ENCODE measurements at places on chromosomes 3 and 15.

DNA sequence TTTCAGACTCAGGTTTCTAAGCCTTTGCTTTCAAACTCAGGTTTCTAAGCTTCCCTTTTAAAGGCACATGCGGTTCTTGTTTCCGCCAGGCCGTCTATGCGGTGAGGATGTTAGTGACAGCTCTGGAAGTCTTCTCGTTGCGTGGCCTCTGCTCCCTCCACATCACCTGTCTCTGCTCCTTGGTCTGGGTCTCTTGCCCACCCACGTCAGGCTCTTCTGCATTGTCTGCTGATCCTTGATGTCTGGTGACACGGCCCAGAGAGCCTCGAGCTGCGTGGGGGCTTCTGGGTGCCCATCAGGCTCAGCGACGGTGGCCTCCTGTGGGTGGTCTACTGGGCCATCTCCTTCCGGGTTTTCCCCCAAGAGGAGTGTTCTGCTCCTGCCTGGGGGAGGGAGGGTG is 30.5 kb downstream of the KLF13 start:
- DNase-seq = no peak

- no peak for DNase-seq
These were observed 83.7 kb upstream of the WDR72 start for GRCh38 chr15:53843166-53843565.

DNA sequence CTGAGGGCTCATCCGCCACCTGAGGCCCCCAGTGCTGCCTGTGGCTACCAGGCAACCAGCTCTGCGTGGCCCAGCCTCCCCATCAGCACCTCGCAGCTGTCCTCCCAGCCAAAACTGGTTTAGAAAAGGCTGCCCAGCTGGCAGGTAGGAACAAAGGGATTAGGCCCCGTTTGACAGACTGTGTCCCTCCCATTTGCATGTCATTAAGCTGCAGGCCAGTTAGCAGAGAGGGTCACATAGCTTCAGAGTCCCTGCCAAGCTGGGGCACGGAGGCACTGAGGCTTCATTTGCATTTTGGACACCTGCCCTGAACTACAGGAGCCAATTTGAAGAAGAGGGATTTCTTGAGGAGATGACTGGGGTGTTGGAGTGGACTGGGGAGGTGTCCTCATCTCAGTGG is 177.9 kb downstream of the TLE3 start:
- no peak for DNase-seq

DNA sequence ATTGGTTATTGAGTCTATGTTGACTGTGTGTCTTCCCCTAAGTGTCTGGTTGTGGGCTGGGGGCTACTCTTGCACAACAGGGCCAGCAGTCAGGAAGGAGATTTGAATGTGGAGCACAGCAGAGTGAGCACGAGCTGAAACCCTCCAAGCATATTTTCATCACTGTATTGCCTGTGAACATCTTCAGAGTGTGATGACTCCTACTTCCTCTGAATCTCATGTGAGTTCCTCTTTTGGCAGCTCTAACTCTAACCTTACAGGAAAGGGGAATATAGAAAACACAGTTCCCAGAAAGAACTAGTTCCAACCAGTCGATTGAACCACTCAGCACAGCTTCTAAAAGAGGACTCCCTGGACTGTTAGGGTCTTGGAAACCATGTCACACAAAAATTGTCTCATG is 211.6 kb downstream of the RAP2B start:
- no peak for DNase-seq

DNA sequence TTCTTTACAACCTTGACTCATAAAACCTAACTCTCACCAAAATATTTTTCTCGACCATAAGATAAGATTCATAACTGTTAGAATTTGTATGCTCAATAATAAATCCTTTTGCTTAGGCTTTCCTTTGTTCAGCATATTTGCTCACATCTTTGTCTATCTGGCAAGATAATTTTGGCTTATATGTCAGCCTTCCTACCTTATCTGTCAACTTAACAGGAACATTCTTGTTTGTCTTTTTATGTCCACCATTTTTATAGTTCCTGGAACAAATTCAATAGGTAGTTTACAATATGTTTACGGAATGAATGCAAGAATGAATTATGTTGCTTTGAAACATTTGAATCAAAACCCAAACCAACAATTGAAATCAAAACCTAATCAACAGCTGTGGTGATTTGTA is 41.0 kb upstream of the P2RY1 start:
- no peak for DNase-seq

DNA sequence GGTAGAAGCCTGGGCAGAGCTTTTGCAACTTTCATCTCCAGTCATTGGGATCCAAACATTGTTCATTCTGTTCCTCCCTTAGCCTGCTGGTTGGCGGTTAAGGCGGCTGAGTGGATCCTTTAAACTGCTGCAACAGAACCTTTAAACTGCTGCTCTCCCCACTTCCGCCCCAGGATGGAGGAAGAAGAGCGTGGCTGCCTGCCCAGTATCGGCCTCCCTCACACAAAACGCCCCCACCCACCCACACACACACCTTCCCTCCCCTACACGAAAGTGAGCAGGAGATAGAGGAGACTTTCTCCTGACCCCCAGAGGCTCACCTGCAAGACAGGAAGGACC is 460 bp upstream of the ZMAT3 start:
- DNase-seq = peak; percentile 40

DNA sequence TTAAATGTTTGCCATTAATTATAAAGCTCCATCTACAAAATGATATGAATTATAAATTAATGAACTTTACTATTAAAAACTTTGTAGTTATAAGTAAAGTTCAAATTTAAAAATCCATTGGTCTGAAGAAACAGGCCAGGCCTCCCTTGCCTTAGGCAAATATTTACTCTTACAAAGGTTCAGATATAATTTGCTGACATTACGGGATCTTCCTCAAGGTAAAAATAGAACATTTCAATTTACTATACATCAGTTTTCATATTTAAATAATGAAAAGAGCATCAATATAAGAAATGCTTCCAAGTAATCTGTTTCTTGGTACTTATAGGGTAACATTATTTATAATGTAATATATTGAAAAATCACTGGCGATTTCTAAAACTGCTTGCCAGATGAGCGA is 3.7 kb downstream of the CMTM6 start:
- DNase-seq = no peak

DNA sequence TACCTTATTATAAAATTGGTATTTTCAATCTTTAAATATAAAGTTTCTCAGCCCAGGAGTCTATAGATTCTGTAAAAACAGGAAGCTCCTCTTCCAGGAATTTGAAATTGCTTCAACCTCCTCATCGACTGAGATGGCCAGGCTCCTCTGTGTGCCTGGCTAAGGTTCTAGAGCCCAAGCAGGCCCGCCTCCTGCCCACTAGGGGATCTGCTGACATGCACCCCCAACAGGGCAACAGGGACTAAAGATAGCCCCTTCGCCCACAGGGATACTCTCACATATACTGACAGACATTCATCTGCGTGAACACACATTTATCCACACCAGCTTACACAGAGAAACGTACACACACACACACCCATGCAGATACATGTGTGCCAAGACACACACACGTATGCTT is 183.1 kb upstream of the TLE3 start:
- no peak for DNase-seq

- no peak for DNase-seq
These were observed 34.0 kb upstream of the CCK start for GRCh38 chr3:42300013-42300412.

DNA sequence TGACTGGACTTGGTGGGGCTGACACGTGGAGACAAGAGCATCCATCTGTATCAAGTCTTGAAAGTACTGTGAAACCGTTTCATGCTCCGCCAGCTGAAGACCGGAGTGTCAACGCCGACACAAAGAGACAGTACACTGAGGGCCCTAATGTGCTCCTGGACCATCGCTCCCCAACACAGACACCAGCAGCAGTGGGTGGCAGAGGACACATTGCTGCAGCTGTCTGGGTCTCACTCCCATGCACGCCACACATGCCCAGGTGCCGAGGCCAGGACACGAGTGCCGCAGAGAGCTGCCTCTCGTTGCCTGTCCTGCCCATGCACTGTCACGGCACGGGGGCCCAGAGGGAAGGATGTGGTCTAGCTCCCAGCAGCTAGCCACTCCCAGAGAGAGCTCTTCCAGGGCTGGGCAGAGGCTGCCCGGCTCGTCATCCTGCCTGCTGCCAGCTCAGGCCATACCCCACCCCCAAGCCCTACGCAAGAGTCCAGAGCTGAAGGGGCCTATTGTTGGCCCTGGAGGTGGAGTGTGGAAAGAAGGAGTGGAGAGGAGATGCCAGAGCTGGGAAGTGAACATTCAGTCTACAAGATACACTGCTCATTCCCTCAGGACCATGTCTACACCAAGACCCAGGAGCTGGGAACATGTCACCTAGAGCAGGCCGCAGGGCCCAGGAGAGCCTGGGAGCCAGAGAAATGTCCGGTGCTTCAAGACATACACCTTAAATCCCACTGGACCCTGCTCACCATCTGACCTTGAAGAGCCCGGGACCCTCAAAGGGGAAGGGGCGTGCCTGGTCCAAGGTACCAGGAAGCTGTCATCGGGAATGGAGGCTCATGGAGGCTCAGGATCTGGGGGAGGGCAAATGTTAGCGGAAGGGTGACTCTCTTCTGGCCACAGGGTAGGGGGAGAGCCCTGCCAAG is 7.7 kb downstream of the TNK2 start:
- peak; percentile 17 for DNase-seq

DNA sequence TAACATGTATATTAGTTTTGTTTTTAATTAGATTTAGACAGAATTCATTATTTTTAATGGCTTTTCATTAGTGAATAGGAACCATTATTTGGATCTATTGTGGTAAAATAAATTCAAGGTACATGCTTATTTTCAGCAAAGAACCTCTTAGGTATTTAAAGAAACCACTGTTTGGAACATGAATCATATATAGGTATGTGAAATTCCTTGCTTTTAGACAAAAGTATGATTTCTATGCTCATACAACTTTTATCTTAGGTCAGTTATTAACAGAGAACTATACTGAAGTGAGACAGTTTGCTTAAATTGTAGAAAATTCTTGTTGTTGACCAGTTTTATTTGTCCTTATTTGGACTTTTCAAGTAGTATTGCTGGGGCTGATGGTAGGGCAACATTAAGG is 389.9 kb downstream of the FEZF2 start:
- DNase-seq = no peak

- DNase-seq = no peak
These were observed 29.7 kb upstream of the SHC4 start for GRCh38 chr15:48993380-48993779.

DNA sequence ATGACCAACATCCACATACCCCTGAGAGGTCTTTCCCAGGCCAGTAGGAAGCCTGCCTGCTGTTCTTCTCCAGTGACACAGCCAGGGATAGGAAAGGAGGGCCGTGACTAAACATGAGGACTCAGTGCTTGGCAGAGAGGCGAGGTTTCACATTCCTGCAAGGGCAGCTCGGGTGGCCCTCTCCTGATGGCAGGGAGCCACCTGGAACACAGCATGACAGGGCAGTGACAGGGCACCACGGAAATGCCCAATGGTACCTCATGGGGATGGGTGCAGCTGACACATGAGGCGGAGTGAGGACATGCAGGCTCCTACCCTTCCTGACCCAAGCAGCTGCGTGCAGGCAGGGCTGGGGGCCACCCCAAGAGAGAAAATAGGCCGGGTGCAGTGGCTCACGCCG is 7.4 kb upstream of the TGM5 start:
- no peak for DNase-seq

- no peak for DNase-seq
These were observed 37.4 kb upstream of the ITGA11 start for GRCh38 chr15:68469162-68470048.

DNA sequence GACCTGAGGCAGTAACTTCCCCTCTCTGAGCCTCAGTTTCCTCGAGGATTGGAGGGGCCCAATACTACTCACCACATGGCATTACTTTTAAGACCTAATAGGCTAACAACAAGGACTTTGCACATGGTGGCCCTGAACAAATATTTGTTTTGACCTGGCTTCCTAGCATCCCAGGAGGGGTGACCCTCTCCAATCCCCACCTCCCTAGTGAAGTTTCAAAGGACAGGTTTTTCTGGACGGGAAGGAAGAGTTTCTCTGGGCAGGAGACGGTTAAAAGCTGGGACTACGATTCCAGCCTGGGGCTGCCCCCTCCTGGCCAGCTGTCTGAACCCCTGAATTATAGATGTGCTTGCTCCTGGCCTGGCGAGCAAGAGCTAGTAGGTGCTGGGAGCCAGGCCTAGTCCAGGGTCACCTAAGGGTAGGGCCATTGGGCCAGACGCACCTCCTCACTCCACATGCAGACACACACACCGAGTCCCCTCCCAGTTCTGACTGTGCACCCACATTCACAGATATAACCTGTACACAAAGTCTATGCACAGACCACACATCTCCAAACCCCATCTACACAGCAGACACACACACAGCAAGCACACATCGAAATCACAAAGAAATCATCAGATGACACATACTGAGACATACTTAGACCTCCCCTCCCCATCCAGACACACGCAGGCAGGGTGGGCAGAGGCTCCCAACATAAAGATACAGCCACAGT is 2.7 kb upstream of the ISL2 start:
- DNase-seq = no peak

DNA sequence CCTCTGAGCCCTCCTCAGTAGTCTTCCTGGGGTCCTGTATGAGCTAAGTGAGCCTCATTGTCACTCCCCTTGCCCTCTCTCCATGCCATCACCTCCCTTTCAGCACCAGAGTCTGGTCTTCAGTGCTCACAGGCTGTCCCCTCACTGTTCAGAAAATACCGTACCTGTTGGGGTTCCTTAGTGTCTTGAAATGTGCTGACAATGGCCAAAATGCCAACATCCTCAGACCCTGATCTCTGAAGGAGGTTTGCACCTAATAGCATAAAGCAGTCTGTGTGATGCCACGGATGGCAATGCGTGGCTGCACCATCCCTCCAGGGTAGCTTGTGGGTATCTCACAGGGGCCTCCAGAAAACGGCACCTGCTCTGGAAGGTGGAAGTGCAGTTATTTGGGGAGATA is 301.0 kb upstream of the TLE3 start:
- no peak for DNase-seq

DNA sequence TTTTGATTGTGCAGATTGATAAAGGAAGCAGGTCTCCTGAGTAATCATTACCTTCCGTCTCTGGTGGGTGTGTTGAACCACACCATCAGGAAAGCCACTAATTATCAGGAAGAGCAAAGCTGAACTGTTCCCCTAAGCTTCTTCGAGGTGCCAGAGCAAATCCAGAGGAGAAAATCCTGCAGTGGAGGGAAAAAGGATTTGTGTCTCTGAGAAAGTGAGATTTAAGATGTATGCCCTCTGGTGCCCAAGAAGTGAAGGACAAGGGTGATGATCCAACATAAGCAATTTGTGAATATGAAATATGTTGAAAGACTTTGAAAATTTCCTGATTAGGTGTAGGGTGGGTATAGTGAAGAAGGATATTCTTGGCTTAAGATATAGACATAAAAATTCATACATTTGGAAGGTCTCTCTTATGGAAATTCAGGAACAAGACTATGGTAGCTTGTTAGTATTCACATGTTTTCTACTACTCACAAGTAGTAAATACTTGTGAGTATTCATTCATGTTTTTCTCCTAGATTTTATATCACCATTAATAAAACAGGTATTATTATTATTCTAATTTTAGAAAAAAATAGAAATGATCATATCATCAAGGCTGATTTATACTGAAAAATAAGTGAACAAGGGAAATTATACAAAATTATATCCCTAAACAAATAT is 34.8 kb downstream of the COMMD2 start:
- no peak for DNase-seq

GRCh38 chr3:197524128-197524527 is 31.6 kb downstream of the BDH1 start:
- DNase-seq = no peak

Data from activated naive CD4-positive, alpha-beta T cell (primary cell).